ENCODE measurements at places on chromosomes 5 and 9.

- no peak for DNase-seq
These were observed 48.5 kb downstream of the RNF180 start for GRCh38 chr5:64214132-64214531.

GRCh38 chr9:96078897-96079490 is 203.5 kb downstream of the ERCC6L2 start:
- no peak for DNase-seq

DNA sequence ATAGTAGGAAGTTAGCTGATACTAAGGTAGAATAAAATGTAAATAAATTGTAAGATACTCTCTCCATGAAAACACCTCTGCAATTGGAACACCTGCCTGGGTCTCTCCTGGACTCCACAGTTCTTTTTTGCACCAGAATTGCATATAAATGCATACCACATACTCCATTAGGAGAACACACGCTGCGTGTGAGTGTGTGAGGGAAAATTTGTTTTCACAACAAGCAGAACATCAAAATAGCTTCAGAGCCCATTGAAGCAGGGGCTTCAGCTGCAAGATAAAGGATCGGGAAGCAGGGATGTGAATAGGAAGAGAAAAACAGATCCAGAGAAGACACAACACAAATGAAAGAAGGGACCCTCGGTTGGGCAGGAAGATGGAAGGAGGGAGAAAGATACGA is 389.8 kb upstream of the BRINP1 start:
- DNase-seq = no peak

- no peak for DNase-seq
These were observed 662.2 kb upstream of the CTNND2 start for GRCh38 chr5:12566441-12566840.

- no peak for DNase-seq
These were observed 5.8 kb downstream of the ANXA6 start for GRCh38 chr5:151151793-151152192.

GRCh38 chr5:128196080-128196479 is 112.5 kb downstream of the SLC12A2 start:
- no peak for DNase-seq

DNA sequence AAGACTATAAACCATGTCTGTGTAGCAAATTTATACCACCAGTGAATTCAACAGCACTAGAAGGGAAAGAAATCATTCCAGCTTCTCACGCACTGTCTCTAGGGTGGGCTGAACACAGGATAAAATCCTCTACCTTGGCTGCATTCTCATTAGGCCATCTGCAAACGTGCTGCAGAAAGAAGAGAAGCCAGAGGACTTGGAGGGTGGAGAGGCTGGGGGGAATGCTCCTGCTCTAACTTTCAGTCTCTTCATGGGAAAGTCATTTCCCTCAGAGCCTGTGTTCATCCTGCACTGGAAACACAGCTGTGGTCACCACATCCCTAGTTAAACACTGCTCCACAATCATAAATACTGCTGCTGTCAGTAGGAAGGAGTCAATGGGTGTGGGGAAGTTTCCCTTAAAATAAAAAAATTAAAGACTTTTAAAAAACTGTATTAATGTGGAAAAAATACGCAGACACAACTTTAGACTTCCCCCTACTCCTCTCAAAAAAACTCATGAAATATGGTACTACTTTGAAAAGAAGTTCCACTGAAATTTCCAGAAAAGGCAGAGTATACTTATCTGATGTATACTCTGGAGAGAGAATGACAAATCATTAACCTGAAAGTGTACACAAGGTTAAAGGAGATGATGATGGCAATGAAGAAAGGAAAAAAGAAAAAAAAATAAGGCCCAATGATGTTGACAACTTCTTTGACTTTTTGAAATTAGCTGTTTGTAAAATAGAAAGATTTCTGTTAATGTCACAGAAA is 46.8 kb downstream of the LHFPL2 start:
- DNase-seq = no peak

DNA sequence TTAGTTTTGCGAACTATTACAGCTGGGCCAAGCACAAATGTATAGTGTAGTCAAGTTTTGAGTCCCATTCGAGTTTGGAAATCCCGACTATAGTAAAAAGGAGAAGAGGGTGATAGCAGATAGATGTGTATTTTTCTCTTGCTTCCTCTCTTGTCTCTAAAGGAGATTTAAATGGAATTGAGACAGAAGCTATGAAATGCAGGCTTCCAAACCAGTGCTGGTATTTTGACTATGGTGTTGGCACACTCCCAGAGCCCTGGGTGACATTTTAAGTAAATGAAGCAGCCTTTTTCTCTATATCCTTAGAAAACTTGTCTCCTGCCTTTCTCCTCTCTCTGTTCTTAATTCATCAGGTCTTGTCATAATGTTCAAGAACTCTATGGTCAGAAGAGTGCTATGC is 17.7 kb upstream of the AUH start:
- DNase-seq = no peak

DNA sequence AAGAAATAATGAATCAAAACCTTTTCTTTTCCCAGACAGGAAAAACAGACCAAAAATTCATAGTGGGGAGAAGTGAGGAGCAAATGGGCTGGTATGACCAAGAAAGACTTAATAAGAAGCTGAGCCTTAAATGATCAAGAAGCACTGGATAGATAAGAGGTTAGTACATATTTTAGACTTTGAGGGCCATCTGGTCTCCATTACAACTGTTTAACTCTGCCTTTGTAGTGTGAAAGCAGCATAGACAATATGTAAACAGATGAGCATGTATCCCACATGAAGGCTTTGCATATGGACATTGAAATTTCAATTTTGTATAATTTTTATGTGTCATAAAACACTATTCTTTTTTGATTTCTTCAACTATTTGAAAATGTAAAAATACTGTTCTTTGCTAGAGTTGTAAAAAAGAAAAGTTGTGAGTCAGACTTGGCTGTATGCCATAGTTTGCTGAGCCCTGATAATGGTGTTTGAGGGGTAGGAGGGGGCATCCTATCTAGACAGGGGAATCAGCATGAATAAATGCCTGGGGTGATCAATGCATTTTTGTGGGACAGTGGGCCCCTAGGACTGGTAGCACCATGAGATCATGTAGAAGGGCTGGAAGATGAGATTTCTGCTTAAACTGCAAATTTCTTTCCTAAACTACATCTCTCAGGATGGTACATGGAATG is 91.8 kb upstream of the GPR151 start:
- no peak for DNase-seq

- no peak for DNase-seq
These were observed 2.1 kb downstream of the BTNL9 start for GRCh38 chr5:181042036-181042713.

- no peak for DNase-seq
These were observed 197.4 kb downstream of the FER start for GRCh38 chr5:108945094-108945493.

GRCh38 chr5:78779262-78779661 is 130.7 kb upstream of the LHFPL2 start:
- DNase-seq = no peak

DNA sequence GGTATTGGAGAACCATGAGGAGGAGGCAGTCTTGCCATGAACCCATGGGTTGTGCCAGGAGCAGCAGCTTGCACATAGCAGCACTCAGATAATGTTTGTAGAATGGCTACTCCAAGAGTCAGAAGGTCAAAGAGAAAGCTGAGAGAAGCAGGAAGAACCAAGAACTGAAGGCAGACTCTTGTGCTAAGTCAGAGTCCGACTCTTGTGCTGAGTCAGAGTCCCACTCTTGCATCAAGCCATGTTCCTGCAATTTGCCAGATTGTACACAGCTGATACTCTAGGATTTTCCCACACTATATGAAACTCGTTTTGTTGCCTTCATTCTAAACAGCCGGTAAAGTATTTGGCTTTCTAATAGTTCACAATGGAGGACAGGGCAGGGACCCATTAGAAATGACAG is 26.2 kb upstream of the HSPA9 start:
- no peak for DNase-seq

GRCh38 chr5:78377056-78377717 is 16.8 kb downstream of the SCAMP1 start:
- no peak for DNase-seq

DNA sequence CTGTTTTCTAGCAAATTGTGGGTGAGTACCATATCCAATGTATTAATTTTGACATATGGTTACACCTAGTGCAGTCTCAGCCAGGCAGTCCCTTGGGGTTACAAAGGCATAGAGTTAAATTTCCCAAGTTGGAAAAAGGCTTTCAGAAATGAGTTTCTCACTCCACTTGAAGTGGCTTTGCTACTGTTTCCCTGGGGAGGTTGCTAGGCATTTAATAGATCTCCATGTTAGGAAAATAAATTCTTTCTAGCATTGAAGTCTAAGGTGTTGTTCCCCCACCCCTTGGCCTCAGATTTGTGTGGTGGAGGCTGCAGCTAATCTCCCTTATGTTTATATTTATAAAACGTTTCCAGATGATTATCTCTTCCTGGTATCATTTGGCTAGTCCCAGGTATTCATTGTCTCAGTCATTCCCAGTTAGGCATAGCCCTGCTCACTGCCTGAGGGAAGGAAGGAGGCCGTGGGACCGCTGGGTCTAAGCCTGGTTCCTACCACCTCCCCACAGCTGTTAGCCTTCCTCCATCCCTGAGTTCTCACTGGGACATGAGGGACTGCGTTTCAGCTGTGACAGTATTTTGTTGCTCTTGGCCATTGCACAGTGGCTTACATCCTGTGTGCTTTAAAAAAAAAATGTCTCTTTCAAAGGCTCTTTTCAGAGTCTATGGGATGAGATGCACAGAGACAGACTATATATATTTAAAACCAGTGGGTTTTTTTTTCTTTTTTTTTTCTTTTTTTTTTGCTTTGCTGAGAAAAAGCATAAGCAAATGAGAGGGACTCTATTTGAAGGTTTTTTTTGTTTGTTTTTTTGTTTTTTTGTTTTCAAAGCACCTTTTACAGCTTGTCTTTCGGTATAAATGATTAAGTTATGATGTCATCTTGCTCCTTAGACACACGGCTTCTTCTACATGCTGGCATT is 121.5 kb downstream of the MAST4 start:
- no peak for DNase-seq

All from activated CD4-positive, alpha-beta T cell treated with anti-CD3 and anti-CD28 coated beads for 24 hours (primary cell).